ENCODE measurements at places on chromosomes 2 and 18.
A peak's percentile ranks its signal among the peaks of the same experiment; 100 is the strongest.

DNA sequence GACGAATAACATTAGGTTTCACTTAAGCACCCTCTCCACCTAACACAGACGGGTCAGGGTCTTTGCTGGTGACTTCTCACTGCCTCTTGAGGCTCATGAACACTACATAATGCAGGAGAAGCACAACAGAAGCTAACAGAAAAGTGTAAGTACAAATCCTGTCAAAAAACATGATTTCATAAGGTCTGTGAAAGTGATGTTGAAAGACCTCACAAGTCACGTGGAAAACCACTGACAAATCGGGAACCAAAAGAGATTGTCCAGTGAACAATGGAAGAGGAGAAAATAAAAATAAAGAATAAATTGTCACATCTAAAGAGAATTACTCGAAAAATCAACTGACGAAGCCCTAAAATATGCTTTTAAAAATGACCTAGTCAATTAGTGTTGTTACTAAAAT, 14.0 kb downstream of the PSD4 start:
- DNase-seq, result no peak

DNA sequence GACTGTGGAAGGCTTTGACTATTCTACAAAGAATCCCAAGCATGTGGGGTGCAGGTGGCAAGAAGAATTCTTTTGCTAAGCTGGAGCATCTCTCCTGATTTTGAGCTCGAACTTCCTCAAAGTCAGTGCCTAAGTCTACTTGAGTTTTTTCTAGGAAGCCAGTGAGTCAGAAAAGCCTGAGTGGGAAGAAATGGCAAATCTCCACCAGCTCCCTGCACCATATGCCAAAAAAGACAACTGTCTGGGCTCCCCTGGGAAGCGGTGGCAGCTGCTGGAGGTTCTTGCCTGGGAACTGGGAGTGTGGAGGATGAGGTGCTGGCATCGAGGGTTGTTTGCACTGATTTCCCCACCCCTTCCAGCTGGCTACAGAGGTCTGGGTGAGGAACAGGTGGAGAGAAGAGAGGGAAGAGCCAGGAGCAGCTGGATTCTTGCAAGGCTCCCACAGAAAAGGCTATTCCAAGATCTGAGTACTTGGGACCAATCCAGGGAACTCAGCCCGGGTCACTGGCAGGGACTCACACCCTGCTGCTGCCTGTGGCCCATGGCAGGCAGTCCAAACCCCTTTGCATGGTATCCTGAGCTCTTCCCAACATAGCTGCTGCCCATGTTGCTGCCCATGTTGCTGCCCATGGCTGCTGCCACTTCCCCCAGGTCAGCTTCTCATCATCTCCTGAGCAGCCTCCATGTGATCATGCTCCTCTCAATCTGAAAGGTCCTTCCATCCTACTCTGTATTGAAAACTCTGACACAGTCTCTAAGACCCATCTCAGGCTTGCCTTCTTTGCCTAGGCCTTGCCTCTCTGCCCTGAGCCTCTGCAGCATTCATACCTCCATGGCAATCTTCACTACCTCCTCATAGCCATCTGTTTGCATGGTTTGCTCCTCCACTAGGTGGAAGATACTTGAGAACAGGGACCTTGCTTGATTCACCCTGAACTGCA, 128.3 kb upstream of the SPATS2L start:
- DNase-seq, result no peak

GRCh38 chr2:69384618-69385081, 2.4 kb downstream of the GFPT1 start:
- no peak for DNase-seq

DNA sequence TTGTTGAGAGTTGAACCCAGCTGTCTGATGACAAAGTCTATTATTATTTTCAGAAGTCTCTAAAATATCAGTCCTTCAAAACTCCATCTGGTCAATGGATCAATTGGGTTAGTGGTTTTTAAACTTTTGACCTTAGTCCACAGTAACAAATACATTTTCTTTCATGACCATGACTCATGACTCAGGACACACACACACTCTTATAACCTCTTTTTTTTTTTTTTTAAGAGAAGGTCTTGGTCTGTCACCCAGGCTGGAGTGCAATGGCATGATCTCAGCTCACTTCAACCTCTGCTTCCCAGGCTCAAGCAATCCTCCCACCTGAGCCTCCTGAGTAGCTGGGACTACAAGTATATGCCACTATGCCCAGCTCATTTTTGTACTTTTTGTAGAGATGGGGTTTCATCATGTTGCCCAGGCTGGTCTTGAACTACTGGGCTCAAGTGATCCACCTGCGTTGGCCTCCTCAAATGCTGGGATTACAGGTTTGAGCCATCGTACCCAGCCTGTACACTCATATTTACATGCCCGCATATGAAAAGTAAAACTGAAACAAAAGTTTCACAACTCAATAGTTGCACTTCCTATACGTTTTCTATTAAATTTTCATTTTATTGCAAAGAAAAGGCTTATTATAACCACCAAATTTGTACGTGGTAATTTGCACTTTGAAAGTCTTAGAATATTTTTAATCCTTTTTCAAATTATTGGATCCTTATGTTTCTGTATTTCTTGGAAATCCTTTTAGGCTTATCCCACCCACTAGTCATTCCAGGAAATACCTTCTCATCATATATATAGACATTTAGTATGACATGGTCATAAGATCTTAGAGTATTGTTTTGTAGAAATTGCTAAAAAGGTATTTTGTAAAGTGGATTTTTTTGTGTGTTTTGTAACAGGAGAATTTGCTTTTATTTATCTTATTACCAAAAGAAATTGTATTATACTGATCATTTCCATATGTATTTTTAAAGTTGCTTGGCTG, 199.0 kb downstream of the LPIN1 start:
- DNase-seq, result no peak

DNA sequence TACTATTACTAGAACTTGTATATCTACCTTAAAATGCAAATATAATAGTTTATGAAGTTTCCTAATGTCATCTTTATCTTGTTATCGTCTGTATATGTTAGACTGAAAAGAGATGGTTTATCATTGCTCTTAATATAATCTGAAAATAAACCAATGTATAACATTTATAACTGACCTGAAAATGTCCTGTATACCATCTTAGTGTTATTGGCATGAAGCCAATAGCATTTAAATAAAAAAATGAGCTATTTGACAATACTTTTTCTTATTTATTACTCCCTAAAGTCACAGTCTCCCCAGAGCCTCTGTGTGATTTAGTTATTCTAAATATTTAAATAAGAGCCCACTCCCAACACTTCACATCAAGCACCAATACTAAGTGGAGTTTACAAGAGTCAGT, 1.8 kb downstream of the VWC2L start:
- no peak for DNase-seq

- no peak for DNase-seq
Observed at GRCh38 chr2:176984987-176985386, 227.6 kb upstream of the HNRNPA3 start.

- no peak for DNase-seq
Observed at GRCh38 chr18:1053331-1054315, 149.0 kb downstream of the ADCYAP1 start.

GRCh38 chr2:176066645-176067588, 16.8 kb downstream of the EVX2 start:
- no peak for DNase-seq

GRCh38 chr2:10253596-10254372, 48.9 kb upstream of the HPCAL1 start:
- peak; percentile 2 for DNase-seq

DNA sequence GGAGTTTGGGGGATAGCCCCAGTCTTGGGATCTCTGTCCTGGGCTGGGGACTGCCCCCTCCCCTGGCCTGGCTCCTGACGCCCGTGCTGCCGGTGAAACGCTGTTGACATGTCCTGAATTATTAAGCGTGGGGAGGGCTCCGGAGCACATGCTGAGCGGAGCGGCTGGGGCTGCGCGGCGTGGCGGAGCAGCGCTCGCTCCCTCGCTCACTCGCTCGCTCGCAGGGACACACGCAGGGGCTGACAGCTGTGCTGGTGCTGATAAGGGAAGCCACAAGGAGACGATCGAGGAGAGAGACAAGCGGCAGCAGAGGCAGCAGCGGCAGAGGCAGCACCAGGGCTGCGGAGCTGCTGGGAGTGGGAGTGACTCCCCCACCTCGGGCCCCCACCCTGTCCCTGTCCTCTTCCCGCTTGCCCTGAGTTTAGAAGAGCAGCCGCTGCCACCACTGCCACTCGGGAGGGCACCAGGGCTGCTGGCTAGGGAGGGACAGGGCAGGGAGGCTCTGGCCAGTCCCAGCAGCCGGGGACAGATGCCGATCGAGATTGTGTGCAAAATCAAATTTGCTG, at the start of gene ASIC4:
TSS of gene ASIC4 (plus strand) at position 287 of the 566 bp plus-strand sequence. CDS start at position 530, 243 bp downstream.
- DNase-seq, result no peak

GRCh38 chr2:105103481-105103880, 65.6 kb downstream of the MRPS9 start:
- no peak for DNase-seq

DNA sequence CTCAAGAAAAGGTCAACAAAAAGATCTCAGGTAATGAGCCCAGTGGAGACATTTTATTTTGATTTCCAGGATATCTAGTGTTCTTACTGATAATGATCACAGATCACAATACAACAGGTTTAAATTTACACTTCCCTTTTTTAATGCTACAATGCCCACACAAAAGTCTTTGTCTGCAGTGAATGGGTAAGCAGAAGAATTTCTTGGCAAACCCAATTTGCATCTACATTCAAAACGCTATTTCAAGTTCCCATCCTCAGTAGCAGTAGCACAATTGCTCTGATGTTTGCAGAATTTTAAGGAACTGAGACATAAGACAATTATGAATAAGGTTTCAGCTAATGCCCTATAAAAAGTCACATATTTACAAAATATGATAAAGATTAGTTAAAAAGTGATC, 929.4 kb upstream of the PIK3C3 start:
- DNase-seq, result no peak

DNA sequence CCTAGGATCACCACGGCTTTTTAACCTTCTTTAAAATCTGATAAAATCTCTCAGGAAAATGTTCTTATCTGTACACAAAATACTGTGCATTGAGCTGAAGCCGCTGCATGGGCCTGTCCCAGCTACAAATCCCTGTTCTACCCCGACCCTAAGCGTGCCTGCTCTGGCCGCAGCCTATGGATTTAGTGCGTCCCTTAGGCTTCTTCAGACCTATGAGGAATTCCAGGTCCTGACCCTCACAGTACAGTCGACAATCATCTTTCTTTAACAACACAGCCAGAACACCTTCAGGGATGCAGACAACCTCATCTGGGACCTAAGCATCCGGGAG, 477 bp upstream of the WDCP start:
- DNase-seq, result no peak

DNA sequence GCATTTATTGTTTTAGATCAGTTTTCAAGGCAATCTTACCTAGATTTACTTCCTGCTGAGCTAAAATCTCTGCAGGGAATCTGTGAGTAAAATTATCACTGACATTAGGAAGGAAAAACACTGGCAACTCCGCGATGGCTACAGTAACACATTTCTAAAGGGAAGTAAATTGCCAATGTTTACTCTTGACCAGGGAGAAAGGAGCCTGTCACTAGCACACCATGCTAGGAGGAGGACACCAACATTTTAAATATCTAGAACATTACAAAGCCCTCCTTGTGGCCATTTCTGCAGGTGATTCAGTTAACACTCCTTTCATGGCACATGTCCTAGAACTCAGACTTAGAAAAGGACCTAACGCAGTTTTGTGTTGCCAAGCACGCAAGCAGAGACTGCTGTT, 58.4 kb downstream of the TCF4 start:
- DNase-seq, result no peak

DNA sequence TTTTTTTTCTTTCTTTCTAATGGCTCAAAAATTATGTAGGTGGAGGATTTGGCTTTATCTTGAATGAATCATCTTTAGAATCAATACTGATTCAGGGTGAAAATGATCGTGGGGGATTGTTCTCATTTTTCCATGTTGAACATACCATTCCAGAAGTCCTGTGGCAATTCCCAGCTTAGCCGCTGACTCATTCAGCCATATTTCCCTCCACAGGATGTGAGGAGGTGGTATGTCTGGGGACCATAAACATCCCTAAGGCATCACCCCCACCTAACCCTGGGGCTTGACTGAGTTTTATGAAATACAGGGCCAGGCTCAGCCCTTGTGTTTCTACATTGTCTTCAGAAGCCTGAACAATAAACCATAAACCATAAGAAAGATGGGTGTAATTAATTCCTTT, 92.7 kb upstream of the FN1 start:
- no peak for DNase-seq

GRCh38 chr2:159797543-159798375, at the start of gene CD302:
Gene CD302, minus strand, starts transcription at chr2:159798208. Its CDS starts 10 bp downstream, at chr2:159798198.
- DNase-seq, result peak; percentile 56

DNA sequence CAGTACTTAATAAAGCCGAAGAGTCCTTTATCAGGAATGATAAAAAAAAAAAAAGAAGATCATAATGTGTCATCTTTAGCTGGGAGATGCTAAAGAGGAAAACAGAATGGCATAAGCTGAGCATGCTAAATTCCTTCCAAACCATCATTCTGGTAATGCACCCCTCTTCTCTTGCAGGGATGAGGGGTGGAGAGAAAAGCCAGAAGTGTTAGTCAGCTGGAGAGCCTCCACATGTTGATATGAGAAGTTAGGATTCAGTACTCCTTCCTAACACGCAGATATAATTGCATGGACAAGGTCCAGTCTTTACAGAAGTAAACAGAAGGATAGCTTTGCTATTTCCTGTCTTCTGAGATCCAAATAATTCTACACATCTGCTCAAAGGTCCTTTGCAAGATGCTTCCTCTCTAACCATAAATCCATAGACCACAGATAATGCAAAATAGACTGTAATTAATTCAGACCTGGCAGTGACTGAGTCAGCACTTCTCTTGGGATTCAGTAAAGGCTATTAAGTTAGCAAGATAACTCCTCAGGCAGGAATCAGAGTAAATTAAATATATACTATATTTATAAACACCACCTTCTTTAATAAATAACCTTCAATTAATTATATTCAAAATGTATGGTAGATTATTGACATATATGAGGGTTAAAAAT, 930.0 kb upstream of the KLHL29 start:
- DNase-seq, result no peak

DNA sequence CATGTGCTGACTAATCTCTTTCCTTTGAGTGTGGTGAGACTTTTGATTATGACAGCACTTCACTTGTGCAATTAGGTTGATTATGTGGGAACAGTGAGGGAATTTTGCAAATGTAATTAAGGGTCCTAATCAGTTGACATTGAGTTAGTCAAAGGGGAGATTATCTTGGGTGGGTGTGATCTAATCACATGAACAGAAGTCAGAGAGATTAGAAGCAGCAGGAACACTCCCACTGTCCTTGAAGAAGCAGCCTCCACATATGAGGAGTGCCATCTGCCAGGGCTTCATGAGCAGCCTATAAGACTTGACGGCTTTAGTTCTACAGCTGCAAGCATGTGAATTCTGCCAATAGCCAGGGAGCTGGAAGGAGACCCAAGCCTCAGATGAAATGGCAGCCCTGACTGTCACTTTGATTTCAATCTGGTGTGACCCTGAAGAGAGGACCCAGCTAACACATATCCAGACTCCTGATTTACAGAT, 89.4 kb upstream of the APCDD1 start:
- DNase-seq, result no peak

GRCh38 chr2:31008561-31009114, 129.6 kb downstream of the GALNT14 start:
- DNase-seq, result no peak

All from activated naive CD4-positive, alpha-beta T cell treated with anti-CD3 and anti-CD28 coated beads, Interleukin-2, amount 50 U/mL, for 16 hours (primary cell).